AG09319 (cell line): ENCODE measurements at places on chromosomes 6 and 20.

- DNase-seq, result no peak
Measured at GRCh38 chr20:49680484-49680883, 33.2 kb downstream of the B4GALT5 start.

DNA sequence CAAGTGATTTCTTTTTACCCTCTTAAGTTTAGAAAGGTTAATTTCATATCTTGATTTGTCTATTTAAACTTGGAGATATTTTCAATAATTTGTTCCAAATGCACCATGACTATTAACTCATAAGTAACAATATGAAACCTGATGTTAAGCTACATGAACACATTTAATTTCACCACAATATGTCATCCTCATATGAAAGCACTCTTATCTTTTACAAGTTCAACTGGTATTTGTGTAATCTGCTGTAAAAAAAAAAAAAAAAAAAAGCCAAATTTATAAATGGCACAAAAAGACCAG, 110.4 kb downstream of the HFE start:
- no peak for DNase-seq

DNA sequence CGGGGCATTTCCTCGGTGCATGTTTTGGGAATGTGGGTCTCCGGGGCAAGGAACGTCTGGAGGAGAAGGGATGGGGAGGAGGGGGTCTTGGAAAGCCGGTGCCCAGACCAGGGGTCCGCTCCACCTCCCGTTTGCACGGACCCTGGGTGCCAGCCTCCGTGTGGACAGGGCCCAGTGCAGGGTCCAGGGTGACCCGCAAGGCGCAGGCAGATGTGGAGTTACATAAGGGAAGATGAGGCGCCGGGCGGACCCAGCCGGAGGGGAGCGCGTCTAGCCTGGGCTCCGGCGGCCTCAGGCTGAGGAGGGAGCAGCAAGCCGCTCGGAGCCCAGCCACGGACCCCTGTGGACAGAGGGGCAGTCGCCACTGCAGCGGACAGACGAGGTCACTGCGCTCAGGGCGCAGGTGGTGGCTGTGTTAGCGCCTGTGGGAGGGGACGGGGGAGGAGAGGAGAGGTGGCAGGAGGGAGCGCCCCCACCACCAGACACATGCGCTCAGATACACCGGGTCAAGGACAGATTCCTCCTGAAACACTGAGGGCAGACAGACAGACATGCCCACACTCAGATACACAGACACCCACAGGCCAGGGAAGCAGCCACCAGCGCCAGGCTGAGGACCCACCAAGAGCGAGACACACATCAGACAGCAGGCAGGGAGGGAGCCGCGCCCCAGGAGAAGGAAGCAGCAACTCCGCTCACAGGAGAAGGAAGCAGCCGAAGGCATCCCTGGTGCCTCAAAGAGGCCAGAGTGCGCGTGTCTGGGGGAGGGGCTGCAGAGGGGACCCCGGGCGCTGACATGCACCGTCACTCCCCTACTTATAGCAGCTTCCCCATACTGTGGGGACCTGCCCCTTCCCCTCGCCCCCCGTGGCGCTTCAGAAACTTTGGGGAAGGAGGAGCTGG, 839 bp upstream of the HRH3 start:
- DNase-seq, result no peak

DNA sequence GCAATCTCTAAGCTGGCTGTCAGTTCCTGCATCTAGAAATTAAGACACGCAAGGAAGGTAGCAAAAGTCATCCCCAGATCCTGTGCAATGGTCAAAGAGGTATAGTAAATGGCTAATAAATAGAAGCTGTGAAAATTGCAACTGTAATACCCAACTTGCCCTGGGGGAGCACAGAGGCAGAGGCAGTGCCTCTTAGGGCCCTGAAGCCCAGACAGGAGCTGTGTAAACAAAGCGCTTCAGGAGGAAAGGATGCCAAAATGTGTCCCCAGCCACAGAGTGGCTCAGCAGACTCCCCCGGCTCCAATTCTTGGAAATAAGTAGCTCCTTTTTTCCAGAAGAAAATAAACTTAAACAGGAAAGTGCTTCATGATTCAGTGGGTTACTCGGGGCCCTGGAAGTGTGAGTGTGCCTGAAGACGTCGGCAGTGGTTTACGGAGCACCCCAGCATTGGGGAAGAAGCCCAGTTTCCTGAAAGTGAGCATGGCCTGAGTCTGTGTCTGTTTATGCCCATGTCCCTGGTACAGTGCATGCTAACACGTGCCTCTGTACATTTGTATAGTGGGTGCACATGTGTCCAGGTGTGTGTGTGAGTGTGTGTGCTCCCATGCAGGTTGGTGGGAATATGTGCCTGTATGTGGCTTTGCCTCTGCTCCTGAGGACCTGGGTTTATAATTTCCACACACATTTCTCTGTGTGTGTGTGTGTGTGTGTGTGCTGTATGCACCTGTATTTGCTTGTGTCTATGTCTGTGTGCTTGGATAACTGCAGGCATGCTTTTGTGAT, 246.7 kb downstream of the MAFB start:
- DNase-seq, result no peak

DNA sequence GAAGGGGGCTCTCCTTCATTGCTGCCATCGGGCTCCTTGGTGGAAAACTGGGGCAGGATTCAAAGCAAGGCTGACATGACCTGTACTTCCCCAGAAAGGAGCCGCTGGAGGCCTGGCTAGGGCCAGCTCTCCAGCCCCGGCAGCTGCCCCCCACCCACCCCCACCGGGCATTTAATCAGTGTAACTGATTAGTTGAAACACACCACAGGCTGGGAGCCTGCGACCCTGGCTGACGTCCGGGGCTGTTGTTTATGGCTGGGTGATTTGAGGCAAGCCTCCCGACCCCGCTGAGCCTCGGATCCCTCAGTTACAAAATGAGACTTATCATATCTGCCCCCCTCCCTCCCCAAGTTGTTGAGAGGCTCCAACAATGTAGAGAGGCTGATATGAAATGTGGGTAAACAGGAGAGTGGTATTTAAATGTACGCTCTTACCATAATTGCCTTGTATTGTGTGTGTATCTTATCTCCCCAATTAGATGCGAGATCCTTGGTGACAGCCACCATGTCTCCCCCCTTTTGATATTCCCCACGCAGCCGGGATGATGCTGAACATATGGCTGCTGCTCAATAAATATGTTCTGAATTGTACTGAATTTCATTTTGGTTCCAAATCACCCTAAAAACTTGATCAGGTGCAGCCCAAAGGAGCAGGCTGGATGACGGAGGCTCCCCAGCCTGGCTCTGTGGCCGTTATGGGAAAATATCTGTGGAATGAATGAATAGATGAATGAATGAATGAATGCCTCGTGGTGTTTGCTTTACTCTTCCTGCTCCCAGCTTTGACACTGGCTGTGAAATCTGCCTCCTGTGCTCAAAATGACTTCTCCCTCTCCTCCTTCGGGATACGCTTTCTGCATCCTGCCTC, 31.8 kb upstream of the APCDD1L start:
- no peak for DNase-seq

- no peak for DNase-seq
Measured at GRCh38 chr6:73308712-73309534, 45.2 kb downstream of the DPPA5 start.

- DNase-seq, result no peak
Measured at GRCh38 chr6:45709781-45710220, 305.9 kb downstream of the CLIC5 start.

DNA sequence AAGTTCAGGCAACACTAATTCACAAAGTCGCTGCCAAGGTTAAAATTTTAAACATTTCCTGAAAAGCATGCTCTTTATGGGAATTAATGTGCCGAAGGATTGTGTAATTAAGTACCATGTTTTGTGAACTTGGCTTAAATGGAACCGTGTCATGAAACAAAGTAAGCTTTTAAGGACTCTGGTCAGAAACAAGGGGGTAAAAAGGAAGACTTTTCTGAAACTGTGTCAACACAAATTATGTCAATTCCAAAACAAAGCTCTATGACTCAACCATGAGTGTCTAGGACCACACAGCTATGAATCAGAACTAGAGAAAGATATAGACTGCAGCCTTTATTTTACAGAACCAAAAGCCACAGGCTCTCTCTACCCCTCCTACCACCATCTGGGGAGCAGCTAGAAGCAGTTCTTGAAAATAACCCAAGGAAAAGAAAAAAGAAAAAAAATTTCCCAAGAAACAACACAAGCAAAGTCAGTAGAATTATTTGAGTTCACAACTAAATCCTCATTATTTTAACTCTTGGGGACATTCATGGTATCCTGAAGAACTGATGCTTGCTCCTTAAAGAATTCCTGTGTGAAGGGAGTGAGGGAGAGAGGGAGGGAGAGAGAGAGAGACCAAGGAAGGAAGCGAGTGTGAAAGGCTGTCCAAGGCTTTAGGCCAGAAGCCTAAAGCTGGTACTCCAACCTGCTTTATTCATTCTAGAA, 81.9 kb downstream of the ZMYND8 start:
- peak; percentile 82 for DNase-seq

GRCh38 chr20:22366631-22367030, 217.7 kb downstream of the FOXA2 start:
- DNase-seq, result no peak

DNA sequence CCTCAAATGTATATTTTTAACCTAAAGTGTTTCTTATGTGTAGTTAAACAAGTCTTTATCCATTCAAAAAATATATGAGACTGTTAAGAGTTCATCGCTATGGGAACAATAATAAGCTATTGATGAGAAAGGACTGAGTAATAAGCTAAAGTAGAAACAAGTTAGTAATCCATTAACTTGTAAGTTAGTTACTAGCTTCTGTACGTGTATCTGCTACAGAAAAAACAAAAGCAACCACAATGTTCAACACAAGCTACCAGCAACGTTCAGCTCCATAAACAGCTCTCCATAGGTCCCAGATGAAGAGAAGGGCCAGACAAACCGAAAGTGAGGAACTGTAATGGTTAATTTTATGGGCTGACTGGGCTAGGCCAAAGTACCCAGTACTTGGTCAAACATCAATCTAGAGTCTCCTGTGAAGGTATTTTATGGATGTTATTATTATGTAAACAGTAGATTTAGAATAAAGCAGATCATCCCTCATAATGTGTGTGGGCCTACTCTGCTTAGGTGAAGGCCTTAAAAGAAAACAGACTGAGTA, 33.8 kb upstream of the FAM135A start:
- no peak for DNase-seq

GRCh38 chr20:54231036-54231435, 23.1 kb downstream of the PFDN4 start:
- DNase-seq, result no peak
